ENCODE measurements at places on chromosomes 6 and 20.

DNA sequence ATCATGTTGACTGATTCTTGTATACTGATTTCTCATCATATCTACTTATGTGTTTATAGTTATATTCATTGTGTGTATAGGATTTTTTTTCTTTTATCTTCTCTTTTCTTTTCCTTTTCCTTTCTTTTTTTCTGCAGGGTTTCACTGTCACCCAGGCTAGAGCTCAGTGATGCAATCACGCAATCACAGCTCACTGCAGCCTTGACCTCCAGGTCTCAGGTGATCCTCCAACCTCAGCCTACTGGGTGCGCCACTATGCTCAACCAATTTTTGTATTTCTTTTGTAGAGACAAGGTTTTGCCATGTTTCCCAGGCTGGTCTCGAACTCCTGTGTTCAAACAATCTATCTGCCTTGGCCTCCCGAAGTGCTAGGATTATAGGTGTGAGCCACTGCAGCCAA lies 1.6 kb upstream of the PBOV1 start:
- no peak for DNase-seq

DNA sequence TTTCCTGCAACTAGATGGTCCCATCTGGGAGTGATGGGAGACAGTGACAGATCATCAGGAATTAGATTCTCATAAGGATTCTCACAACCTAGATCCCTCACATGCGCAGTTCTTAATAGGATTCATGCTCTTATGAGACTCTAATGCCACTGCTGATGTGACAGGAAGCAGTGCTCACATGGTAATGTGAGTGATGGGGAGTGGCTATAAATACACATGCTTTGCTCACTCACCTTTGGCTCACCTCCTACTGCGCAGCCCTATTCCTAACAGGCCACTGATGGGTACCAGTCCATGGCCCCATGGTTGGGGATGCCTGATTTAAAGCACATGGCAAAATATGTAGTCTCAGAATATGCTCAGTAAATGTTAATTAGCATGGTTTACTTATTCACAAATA lies 80.6 kb upstream of the MBOAT1 start:
- no peak for DNase-seq

DNA sequence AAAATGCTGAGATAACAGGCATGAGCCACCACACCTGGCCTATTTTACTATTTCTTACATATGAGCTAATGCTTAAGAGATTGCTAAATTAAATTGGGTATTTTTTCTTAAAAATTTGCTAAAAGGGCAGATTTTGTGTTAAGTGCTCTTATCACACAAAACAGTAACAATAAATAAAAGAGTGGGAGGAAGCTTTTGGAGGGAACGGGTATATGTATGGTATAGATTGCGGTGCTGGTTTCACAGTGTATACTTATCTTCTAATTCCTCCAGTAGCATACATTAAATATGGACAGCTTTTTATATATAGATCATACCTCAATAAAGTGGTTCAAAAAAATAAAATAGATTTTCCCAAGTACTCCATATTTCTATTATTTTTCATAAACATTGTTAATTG lies 39.4 kb upstream of the FABP7 start:
- DNase-seq, result no peak

GRCh38 chr6:42704251-42704936 lies 18.0 kb downstream of the PRPH2 start:
- DNase-seq, result no peak

DNA sequence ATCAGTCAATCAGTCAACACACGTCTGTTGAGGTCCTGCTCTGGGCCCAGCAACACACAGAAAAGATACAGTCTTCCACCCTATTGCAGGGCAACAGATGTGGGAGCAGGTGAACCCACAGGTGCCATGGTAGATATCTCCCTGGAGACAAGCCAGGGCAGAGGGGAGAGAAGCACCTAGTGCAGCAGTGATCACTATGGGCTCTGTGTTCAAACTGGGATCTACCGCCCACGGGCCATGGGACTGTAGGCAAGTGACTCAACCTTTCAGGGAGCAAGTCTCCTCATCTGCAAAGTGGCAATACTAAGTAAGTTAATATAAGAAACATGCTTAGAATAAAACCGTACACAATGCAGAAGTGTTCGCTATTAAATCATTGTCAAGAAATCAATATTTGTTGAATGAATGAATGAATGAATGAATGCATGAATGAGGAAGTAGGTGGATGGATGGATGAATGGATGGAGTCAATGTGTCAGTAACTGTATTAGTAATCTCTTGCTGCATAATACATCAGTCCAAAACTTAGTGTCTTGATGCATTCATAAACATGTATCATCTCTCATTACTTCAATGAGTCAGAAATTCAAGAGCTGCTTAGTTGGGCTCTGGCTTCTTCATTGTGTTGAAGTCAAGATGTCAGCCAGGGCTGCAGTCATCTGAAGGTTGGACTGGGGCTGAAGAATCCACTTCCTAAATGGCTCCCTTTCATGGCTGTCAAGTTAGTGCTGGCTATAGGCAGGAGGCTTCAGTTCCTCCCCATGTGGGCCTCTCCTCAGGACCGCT lies 31.9 kb upstream of the NFATC2 start:
- DNase-seq, result no peak

- DNase-seq, result no peak
Observed at GRCh38 chr6:12324748-12325147, 34.6 kb downstream of the EDN1 start.

GRCh38 chr20:8414586-8415274 lies 282.7 kb downstream of the PLCB1 start:
- DNase-seq, result no peak

GRCh38 chr20:32761831-32762753 lies at the start of gene DNMT3B:
TSS of gene DNMT3B (plus strand) at chr20:32762385. CDS start at chr20:32780324, 17,939 bp downstream.
- peak; percentile 84 for DNase-seq
